ENCODE measurements at places on chromosomes 4 and X.

DNA sequence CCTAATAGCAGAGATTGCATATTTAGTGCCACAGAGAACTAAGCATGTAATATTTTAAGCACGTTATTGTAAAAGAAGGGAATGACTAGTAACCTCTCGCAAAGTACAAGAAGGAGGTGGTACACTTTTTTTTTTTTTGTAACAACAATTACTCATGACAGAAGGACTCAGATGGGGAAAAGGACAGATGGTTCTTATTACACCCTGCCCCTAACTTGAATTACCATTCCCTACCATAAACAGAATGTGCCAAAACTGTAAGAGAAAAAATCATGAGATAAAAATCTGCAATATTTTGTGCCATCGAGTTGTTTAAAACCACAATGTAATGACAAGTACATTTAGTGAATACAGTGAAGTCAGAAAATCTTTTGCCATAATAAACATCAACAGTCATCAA lies 33.0 kb upstream of the RAPGEF2 start:
- no peak for DNase-seq

DNA sequence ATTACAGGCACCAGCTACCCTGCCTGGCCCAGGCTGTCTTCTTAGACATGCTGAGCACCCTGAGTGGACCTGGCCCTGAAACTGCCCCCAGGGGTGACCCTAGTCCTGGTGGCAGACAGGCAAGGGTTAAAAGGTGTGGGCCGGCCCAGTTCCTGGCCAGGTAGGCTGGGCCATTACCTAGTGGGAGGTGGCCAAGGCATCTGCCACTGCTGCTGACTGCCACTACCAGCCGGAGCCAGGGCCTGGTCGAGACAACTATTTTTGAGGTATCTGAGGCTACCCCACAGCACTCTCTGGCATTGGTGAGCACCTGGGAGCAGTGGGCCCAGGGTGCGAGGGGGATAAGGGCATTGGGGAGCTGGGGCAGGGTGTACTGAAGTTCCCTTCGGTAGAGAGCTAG lies at the start of gene CCDC120:
Gene CCDC120 (plus strand): TSS at position 206 of the 400 bp plus-strand sequence. CDS start 3,043 bp downstream, outside the sequence.
- DNase-seq = no peak

- no peak for DNase-seq
Measured at GRCh38 chr4:187193141-187193540, 469.5 kb upstream of the FAT1 start.

- DNase-seq = no peak
Measured at GRCh38 chr4:1155314-1155713, 17.1 kb downstream of the SPON2 start.

GRCh38 chr4:84638092-84638491 lies 55.2 kb downstream of the CDS1 start:
- DNase-seq = no peak

GRCh38 chr4:127370604-127371003 lies 262.2 kb upstream of the INTU start:
- no peak for DNase-seq

GRCh38 chr4:152308951-152309350 lies 226.9 kb downstream of the FBXW7 start:
- DNase-seq = no peak

GRCh38 chrX:135737366-135738071 lies 24.1 kb downstream of the CT45A1 start:
- no peak for DNase-seq

- DNase-seq = no peak
Measured at GRCh38 chr4:82642331-82642730, 80.5 kb upstream of the TMEM150C start.

DNA sequence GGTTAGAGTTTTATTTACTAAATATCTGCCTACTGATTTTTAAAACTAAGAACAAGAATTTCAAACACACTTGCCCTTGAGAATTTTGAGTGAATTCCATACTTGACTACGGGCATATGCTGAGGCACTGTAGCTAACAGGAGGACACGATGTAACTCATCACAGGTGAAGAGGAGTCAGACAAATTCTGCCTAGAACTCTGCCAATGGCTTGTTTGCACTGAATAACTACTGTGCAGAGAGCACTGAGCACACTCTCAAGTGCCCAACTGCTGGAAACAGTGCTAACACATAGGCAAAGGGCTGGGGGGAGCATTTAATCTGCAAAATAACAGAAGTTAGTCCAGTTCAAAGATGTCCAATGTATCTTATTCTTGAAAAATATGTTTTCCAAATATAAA lies 104.4 kb downstream of the WDFY3 start:
- DNase-seq = no peak

- DNase-seq = no peak
Measured at GRCh38 chrX:155998116-155998515, 620 bp downstream of the IL9R start.

- no peak for DNase-seq
Measured at GRCh38 chrX:133359466-133359865, 55.8 kb downstream of the GPC4 start.

GRCh38 chr4:152956147-152956546 lies 20.0 kb downstream of the FHDC1 start:
- DNase-seq = no peak

DNA sequence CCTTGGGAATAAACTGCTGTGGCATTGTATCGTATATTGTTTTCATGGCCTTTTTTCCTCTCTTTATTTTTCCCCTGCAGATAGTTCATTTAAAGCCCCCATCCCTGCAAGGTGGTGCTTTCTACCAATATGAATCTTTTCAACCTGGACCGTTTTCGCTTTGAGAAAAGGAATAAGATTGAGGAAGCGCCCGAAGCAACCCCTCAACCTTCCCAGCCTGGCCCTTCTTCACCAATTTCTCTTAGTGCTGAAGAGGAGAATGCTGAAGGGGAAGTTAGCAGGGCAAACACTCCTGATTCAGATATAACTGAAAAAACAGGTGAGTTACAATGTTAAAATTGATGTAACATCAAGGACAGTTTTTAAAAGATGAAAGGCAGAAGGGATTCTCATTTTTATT lies 601 bp downstream of the SMARCAD1 start:
- DNase-seq = no peak

DNA sequence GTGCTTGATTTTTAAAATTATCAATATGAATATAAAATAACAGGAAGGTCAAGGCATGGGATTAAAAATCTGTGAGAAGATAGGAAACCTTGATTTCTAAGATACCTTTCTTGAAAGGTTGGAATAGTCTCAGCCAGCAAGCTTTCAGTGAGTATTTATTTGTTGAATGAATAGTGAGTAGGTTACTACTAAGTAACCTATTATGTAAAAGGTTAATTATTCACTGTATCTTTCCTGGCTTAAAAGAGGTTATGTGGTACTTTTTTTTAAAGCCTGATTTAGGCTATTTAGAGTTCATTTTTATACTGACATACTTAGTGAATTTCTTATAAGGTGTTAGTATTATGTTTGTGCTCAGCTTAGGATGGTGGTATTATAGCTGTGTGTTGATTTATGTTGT lies 123.5 kb downstream of the PTPN13 start:
- DNase-seq = no peak

GRCh38 chrX:149274516-149275105 lies 230.5 kb downstream of the IDS start:
- no peak for DNase-seq

- DNase-seq = no peak
Measured at GRCh38 chr4:37928426-37929416, 31.5 kb upstream of the PTTG2 start.

GRCh38 chr4:23945451-23946017 lies 55.7 kb upstream of the PPARGC1A start:
- DNase-seq = no peak
